AG09309 (cell line): ENCODE measurements at places on chromosomes 3 and 15.

DNA sequence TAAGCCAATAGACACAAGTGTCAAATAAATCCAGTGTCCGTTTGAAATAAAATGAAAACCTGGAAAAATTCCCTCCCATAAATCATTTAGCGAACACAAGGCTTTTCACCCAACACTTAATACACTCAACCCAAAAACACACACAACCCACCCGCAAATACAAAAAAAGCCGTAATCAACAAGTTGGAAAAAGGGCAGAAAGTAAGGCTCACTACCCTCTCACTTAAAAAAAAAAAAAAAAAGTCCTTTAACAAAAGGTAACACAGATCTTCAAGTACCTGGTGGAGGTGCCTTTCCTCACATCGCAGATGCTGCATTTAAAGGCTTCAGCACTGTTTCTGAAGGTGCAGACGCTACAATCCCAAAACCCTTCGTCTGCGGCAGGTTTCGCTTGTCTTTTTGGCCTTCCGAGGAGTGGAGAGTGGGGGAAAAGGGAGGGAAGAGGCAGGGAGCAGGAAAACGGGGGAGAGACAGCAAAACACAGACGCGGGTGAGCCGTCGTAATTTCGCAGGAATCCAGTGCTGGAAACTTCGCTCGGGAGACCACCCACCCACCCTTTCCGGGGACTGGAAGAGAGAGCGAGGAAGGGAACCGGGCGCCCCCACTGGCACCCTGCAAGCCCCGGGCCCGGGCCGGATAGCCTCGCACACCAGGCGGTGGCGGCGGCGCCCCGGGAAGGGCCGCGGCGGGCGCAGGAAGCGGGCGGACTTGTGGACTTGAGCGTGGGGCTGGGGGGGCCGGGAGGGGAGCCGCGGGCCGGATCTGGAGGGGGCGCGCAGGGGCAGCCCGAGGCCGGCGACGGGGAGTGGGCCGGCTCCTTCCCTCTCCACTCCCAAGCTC, 401.8 kb downstream of the SHQ1 start:
- DNase-seq, result no peak

GRCh38 chr15:80251428-80252120, 439 bp downstream of the CTXND1 start:
- no peak for DNase-seq

GRCh38 chr3:120473896-120474675, 23.3 kb upstream of the FSTL1 start:
- no peak for DNase-seq

DNA sequence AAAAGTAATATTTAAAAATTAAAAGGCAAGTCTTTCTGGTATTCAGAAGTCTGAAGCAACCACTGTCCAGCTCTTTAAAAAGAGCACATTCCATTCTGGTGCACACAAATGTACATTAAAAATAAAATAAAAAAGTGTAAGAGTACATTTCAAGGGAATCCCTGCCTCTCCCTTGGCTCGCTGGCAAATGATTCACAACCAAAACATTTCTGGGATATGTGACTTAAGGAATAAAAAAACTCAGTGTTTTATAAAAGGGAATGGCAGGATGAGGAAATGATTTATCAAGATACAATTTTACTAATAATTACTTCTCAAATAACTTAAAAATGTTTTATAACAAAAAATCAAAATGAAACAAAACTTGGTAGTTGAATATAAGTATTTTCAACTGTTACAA, 23.8 kb upstream of the ANXA2 start:
- DNase-seq, result no peak

DNA sequence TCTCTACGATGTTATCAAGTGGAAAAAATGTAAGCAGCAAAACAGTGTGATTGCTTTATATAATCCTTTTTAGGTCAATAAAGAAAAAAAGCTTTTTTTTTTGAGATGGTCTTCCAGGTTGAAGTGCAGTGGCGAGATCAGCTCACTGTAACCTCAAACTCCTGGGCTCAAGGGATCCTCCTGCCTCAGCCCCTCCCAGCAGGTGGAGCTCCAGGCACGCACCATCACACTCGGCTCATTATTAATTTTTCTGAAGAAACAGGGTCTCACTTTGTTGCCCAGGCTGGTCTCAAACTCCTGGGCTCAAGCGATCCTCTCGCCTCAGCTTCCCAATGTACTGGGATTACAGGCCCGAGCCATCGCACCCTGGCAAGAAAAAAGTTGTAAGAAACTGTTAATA, 17.3 kb downstream of the RNF168 start:
- no peak for DNase-seq

- no peak for DNase-seq
Measured at GRCh38 chr3:20232906-20233780, 47.1 kb upstream of the SGO1 start.

DNA sequence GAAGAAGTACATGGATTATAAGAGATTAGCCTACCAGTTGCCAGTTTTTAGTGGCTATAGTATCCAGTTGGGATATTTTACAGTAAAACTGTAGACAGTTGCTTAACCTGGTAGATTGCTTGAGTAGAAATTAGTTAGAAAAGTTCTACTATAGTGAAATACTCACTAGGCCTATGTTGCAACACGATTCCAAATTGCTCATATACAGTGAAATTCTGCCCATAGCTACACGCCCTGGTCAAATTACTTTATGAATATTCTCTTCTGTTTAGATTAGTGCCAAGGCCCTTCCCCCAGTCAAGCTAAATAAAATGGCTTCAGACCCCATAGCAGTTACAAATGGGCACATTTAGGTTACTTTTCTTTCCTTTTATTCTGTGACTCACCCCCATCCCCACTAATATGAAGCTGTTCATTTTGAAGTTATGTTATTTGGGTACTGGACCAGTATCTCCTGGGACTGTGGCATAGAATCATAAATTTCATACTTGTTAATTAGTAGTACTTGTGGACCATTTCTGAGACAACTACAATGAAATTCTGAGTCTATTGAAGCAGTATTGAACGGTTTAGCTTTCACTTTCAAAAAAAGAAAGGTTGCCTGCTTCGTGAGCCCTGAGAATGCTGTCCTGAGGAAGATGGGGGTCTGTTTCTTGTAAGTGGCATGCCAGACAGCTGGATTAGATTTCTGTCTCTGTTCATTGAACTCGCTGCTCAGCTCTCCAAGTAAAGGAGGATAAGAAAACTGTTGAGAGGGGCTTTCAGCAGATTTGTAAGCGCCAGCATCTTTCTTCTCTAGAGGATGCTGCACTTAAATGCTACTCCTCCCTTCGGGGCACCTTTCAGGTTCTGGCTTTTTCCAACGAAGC, 65.8 kb upstream of the CFAP20DC start:
- no peak for DNase-seq

GRCh38 chr15:78749831-78750230, 61.4 kb downstream of the ADAMTS7 start:
- no peak for DNase-seq

DNA sequence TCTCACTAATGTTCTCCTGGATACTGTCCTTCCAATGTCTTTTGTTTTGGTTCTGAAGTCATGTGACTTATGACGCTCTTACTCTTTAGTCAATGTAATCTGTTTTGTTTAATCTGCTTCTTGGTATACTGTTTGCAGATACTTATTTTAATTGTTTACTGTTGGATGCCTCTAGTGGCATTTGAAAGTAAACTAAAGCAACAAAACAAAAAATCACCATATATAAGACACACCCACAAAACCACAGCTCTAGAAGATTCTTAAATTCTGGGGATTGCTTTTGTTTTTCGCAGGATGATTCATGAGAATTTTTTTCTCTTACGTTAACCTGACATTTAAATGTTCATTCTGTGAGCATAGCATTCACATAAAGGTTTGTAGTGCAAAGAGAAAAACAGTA, 16.8 kb downstream of the SLC25A26 start:
- no peak for DNase-seq

DNA sequence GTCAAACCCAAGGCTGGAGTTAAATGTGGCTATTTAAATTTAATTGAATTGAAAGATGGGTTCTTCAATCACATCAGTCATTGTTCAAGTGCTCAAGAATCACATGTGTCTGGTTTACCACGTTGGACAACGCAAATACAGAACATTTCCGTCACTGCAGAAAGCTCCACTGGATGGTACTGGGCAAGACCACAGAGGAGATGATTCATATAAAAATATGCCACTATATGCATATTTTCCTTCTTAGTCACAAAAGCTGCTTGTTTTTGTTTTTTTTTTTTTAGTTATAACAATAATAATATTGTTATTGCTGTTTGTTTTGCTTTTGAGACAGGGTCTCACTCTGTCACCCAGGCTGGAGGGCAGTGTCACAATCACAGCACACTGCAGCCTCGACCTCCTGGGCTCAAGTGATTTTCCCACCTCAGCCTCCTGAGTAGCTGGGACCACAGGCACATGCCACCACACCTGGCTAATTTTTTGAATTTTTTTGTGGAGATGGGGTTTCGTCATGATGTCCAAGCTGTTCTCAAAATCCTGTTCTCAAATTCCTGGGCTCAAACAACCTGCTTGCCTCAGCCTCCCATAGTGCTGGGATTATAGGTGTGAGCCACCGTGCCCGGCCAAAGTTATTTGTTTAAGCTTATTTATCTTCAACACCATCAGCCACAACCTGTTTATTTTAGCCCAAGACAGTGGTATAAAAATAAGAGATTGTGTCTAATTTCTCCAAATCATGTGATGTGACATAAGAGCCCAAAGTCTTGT, 19.4 kb downstream of the RTP3 start:
- DNase-seq, result peak; percentile 70

DNA sequence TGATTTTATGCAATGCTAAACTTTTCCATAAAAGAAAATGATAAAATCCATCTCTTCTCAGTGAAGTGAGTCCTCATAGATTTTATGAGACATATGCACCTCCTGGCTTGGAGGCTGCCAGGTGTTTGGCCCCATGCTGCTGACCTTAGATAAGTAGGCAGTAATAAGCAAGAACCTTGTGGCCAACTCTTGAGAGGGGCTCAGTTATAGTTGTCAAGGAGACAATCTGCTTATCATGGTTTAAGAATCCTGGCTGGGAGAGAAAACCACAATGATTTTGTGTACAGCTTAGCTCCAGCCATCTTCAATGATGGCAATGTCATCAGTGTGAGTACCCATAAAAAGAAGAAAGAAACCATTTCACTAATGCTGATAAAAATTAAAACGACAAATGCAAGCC, 252.1 kb downstream of the CPNE4 start:
- no peak for DNase-seq

- DNase-seq, result no peak
Measured at GRCh38 chr15:81789403-81789802, 256.4 kb downstream of the MEX3B start.

DNA sequence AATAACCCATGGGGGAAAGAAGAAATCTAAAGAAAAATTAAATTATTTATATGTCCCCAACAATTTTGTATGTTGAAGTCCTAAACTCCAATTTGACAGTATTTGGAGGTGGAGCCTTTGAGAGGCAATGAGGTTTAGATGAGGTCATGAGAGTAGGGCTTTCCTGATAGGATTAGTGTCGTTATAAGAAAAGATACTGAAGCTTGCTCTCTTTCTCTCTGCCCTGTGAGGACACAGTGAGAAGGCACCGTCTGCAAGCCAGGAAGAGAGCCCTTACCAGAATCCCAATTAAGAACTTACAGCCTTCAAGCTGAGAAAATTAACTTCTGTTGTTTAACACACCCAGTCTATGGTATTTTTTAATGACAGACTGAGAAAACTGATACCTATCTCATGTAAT, 16.1 kb upstream of the OR5AC2 start:
- no peak for DNase-seq

GRCh38 chr15:85280203-85280602, 100.2 kb upstream of the AKAP13 start:
- no peak for DNase-seq

DNA sequence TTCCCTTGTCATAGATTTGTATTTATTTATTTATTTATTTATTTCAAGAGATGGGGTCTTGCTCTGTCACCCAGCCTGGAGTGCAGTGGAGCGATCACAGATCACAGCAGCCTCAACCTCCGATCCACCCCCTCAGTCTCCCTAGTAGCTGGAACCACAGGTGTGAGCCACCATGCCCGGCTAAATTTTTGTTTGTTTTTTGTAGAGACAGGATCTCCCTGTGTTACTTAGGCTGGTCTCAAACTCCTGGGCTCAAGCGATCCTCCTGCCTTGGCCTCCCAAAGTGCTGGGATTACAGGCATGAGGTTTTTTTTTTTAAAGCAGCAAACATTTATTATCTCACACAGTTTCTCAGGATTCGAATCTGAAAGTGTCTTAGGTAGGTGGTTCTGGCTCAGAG, 2.5 kb downstream of the TTBK2 start:
- DNase-seq, result no peak

GRCh38 chr15:78810003-78810361, 1.3 kb downstream of the ADAMTS7 start:
- no peak for DNase-seq

DNA sequence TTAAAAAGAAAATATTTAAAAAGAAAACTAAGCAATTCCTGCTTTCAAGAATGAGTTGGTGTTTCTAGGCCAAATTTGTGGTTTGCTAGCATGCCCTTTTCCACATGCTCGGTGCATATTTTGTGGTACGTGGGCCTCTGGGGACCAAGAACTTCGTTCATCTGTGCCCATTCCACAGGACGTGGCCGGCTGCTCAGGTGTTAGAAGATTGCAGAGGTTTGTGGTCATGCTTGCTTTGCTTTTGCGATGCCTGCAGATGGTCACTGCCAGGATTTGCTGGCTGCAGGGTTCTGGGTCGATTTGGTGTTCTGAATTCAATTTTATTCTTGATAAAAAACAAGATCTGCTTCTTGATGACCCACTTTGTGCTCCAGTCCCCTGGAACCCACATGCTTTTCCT, 7.5 kb downstream of the PSTPIP1 start:
- no peak for DNase-seq

DNA sequence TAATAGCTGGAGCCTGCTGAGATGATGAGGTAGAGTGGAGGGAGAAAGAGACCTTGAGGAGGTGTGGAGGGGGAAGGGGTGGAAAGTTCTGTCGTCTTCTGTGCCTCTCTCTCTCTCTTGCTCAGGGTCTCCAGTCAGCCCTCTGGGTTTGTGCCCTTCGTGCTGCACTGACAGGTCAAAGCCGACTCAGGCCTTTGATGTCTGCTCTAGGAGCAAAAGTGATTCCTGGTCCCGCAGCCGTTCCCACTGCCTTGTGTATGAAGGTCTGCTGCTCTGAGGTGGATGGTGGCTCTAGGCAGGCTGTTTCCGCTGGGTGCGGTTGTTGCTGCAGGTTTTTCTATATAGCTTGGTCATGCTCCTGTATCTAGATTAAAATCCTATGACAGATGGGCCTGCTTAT, 89.4 kb downstream of the IGF1R start:
- no peak for DNase-seq

DNA sequence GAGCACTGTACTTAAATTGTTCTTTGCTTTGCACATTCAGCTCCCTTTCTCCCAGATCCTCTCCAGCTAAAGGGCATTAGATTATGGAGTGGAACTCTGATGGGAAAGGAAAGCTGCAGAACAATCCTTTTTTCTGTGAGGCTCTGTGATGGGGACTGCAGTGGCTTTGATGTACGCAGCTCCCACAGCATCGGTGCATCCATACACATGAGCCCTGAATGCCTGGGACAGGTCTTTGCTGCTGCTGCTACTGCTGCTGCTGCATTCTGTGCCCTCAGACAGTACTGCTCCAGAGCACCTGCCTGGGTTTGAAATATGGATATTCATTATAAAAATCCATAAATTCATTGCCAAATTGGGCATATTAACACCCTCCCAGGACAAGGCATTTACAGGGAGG, 164.4 kb downstream of the WDR76 start:
- DNase-seq, result no peak
